GM12878 (cell line): ENCODE measurements at places on chromosomes 16 and 17.

GRCh38 chr16:4610011-4611005 is 4.4 kb downstream of the UBALD1 start:
- peaks cover 10% of the 10 kb centered on the region for H3K4me1 ChIP-seq
- H3K27me3 ChIP-seq = no peaks in the 10 kb centered on the region
- no peak for DNase-seq
- no peak overlapping the region for H3K4me3 ChIP-seq

GRCh38 chr17:76166906-76167305 is 25.9 kb upstream of the FOXJ1 start:
- no peaks in the 10 kb centered on the region for H3K36me3 ChIP-seq
- H3K4me3 ChIP-seq = no peak overlapping the region
- H3K27ac ChIP-seq = no peak overlapping the region

GRCh38 chr16:84137287-84137686 is 7.7 kb downstream of the HSDL1 start:
- H3K4me1 ChIP-seq = peaks cover 13% of the 10 kb centered on the region
- no peaks in the 10 kb centered on the region for H3K36me3 ChIP-seq
- DNase-seq = no peak
- H3K27me3 ChIP-seq = no peaks in the 10 kb centered on the region
- H3K4me3 ChIP-seq = no peak overlapping the region

- H3K27ac ChIP-seq = no peak overlapping the region
- no peak overlapping the region for H3K4me3 ChIP-seq
- H3K4me1 ChIP-seq = no peaks in the 10 kb centered on the region
- no peaks in the 10 kb centered on the region for H3K36me3 ChIP-seq
- DNase-seq = no peak
Observed at GRCh38 chr17:81020443-81020766, 14.5 kb upstream of the BAIAP2 start.

GRCh38 chr17:42698736-42699414 is 16.5 kb downstream of the CNTNAP1 start:
- H3K4me3 ChIP-seq = no peak overlapping the region
- no peak for DNase-seq
- peaks cover 16% of the 10 kb centered on the region for H3K36me3 ChIP-seq

GRCh38 chr17:80561541-80562114 is 17.0 kb downstream of the RPTOR start:
- H3K4me1 ChIP-seq = no peaks in the 10 kb centered on the region
- DNase-seq = no peak
- peaks cover 2% of the 10 kb centered on the region for H3K36me3 ChIP-seq
- H3K27me3 ChIP-seq = no peaks in the 10 kb centered on the region

DNA sequence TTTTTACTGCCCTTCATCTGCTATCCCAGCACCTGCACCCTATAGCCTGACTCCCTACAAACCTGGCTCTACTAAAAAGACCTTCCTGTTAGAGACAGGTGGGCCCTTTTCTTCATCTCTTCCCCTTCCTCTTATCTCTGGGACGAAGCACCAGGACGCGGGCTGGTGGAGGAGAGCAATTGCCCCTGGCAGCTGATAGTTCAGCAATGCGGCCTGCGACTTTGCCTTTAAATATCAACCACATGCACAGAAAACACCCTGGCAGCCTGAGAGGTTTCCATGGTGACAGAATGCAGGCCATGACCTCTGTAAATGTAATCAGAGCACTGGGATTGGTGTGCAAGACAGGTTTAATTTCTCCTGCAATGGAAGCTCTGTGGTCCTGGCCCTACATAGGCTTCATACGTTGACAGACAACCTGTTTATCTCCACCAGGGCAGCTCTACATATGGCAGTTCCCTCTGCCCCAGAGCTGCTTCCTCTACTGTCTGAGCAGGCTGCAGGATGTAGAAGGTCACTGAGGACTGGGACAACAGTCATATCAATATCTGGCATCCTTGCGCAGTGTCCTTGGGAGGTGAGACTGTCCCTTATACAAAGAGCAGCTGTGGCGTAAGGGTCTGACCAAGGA is 10.0 kb upstream of the SKAP1 start:
- peak overlapping the region; percentile 94 for H3K27ac ChIP-seq
- no peaks in the 10 kb centered on the region for H3K36me3 ChIP-seq
- H3K27me3 ChIP-seq = no peaks in the 10 kb centered on the region
- peaks cover 62% of the 10 kb centered on the region for H3K4me1 ChIP-seq
- no peak for DNase-seq

DNA sequence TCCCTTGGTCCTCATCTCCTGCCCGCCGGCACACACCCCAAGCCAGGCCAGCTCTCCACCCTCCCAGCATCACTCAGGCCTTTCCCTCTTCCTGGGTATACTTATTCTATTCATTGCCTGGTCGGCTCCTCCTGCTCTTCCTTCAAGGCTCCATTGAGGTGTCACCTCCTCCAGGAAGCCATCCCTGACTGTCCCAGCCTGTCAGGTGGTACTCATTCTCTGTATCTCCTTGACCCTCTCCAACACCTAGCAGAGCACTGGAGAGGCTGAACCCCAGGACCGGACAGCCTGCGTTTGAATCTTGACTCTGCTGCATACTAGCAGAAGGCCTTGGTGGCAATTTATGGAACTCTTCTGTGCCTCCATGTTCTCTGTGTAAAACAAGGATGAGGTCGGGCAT is 428 bp upstream of the TNFRSF13B start:
- H3K27me3 ChIP-seq = no peaks in the 10 kb centered on the region
- peak overlapping the region; percentile 74 for H3K4me3 ChIP-seq
- DNase-seq = no peak
- peak overlapping the region; percentile 92 for H3K27ac ChIP-seq

DNA sequence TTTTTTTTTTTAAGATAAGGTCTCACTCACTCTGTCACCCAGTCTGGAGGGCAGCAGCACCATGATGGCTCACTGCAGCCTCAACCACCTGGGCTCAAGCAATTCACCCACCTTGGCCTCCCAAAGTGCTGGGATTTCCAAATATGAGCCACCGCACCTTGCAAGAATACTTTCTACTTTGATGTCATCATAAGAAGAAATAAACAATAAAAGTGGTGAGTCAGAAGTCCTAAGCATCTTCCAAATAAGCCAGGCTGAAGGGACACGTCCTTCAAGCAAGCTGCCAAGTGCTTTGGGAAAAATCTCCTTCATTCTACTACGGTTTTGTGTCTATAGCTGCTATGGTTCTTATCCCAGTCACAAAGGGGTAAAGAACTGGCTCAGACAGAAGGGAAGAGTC is 20.3 kb downstream of the HASPIN start:
- no peaks in the 10 kb centered on the region for H3K27me3 ChIP-seq
- H3K27ac ChIP-seq = no peak overlapping the region
- no peak overlapping the region for H3K4me3 ChIP-seq
- 0 out of 2 replicates have a peak, but pooled peaks cover 2% of the 10 kb centered on the region for H3K4me1 ChIP-seq
- no peak for DNase-seq

- H3K27ac ChIP-seq = no peak overlapping the region
- no peaks in the 10 kb centered on the region for H3K4me1 ChIP-seq
- no peak for DNase-seq
- H3K27me3 ChIP-seq = no peaks in the 10 kb centered on the region
- no peaks in the 10 kb centered on the region for H3K36me3 ChIP-seq
Observed at GRCh38 chr17:58911741-58912343, 156.2 kb downstream of the PPM1E start.

DNA sequence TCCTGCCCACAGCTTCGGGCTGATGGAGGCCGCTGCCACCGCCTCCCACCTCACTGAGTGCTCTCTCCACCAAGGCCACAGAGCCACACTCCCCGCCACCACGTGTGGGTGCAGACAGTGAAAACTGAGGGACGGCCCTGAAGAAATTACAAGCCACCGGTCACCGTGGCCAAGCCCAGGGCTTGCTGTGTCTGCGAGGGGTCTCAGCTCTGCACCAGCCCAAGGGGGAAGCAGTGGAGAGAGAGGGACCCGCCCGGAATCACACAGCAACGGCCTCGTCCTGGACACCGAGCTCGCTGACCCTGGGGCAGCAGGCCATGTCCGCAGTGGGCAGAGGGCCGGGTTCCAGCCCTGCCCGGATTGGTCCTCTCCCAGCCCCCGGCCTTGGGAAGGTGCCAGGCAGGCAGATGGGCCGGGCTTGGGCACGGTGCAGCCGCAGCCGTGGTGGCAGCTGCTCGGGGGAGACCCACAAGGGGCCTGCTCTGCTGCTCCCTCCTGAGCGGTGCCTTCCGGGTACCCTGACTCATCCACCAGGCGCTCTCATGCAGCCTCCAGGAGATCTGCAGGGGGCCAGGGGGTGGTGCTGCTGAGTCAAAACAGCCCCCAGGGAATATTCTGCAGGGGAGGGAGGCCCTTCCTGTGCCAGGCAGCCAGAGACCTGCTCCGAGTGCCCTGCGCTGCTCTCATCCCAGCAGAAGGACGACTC is 52.0 kb downstream of the CBFA2T3 start:
- H3K4me3 ChIP-seq = no peak overlapping the region
- no peaks in the 10 kb centered on the region for H3K36me3 ChIP-seq
- peaks cover 20% of the 10 kb centered on the region for H3K4me1 ChIP-seq

- H3K27ac ChIP-seq = no peak within 1 kb of the TSS
- H3K4me3 ChIP-seq = peak within 1 kb of the TSS; percentile 64
- peaks cover 17% of the 10 kb centered on the region for H3K4me1 ChIP-seq
- H3K36me3 ChIP-seq = no peaks in the 10 kb centered on the region; the same call in 1 of the 2 replicates
- H3K27me3 ChIP-seq = peaks cover 3% of the 10 kb centered on the region; the same call in 1 of the 2 replicates
Observed at GRCh38 chr17:7262192-7262934, at the start of gene CLDN7. Gene CLDN7 (minus strand): TSS chr17:7262478. CDS start chr17:7262043, 435 bp downstream.

DNA sequence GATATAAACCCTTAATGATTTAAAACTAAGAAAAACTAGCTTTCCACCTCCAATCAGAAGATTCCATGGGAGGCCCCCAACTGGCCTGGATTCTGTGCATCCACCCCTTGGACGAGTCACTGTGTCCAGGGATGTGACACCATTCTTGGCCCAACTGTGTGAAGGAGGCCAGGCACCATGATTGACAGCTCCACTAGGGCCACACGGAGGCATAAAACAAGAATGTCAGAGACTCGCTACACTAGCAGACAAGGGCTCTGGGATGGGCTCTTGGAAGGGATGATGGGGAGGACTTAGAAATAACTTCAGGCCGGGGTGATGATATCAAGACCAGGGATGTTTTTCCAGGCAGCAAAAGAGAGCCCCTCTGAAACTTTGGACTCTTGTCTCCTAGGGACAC is 117.8 kb upstream of the GNAO1 start:
- no peaks in the 10 kb centered on the region; the same call in 1 of the 2 replicates for H3K27me3 ChIP-seq
- no peaks in the 10 kb centered on the region for H3K36me3 ChIP-seq

GRCh38 chr17:42097691-42098631 is at the start of gene ZNF385C:
Gene ZNF385C (minus strand): TSS chr17:42098473. CDS start chr17:42063056, 35,417 bp downstream.
- no peak for DNase-seq
- peaks cover 6% of the 10 kb centered on the region; the same call in 1 of the 2 replicates for H3K27me3 ChIP-seq
- peaks cover 5% of the 10 kb centered on the region for H3K4me1 ChIP-seq
- no peaks in the 10 kb centered on the region for H3K36me3 ChIP-seq
- no peak within 1 kb of the TSS for H3K27ac ChIP-seq

DNA sequence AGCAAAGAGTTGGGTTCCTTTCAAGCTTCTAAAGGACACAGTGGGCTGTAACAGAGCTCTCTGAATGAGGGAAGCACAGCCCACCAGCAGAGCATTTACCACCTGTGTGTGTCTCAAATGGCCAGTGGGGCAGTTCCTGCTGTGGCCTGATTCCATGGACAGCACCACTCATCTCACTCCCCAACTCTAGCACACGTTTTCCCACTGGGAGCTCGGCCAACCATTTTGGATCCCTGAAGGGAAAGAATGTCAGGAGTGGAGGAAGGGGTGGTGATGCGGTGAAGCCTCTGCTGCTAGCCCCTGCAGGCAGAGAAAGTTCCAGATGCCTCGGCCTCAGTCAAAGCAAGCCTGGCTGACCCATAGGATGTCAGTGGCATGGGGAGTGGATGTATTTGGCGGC is 86.6 kb downstream of the PLXDC1 start:
- H3K4me3 ChIP-seq = no peak overlapping the region
- no peak overlapping the region for H3K27ac ChIP-seq

GRCh38 chr16:90007015-90007414 is 12.2 kb downstream of the DBNDD1 start:
- H3K36me3 ChIP-seq = no peaks in the 10 kb centered on the region
- peaks cover 9% of the 10 kb centered on the region for H3K4me1 ChIP-seq
- H3K4me3 ChIP-seq = no peak overlapping the region
- no peak overlapping the region for H3K27ac ChIP-seq
- no peaks in the 10 kb centered on the region for H3K27me3 ChIP-seq

GRCh38 chr16:69703638-69704037 is 22.7 kb downstream of the NQO1 start:
- peaks cover 19% of the 10 kb centered on the region; the same call in 1 of the 2 replicates for H3K36me3 ChIP-seq
- no peaks in the 10 kb centered on the region for H3K27me3 ChIP-seq
- H3K4me3 ChIP-seq = no peak overlapping the region
- no peaks in the 10 kb centered on the region for H3K4me1 ChIP-seq
- no peak for DNase-seq

- no peak overlapping the region for H3K27ac ChIP-seq
- no peaks in the 10 kb centered on the region for H3K27me3 ChIP-seq
- no peaks in the 10 kb centered on the region for H3K36me3 ChIP-seq
- no peak for DNase-seq
Observed at GRCh38 chr17:66123163-66123562, 68.8 kb downstream of the CEP112 start.

DNA sequence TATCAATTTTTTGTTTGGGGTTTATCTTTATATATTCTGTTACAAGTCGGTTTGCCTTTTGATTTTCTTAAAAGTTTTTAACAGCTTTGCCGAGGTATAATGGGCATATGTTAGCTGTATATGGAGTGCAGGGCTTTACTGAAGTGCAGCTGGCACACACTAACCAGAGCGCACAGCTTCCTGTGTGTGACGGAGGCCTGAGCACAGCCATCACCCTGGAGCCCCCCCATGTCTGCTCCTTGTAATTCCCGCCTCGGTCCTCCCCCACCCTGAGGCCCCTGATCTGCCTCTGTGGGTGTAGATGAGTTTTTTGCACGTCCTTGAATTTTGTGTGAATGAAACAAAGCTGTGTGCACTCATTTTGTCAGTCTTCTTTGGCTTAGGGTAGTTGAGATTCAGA is 60.1 kb upstream of the ZNF750 start:
- H3K4me3 ChIP-seq = no peak overlapping the region
- no peak overlapping the region for H3K27ac ChIP-seq
- H3K36me3 ChIP-seq = peaks cover 26% of the 10 kb centered on the region

- no peaks in the 10 kb centered on the region for H3K36me3 ChIP-seq
- no peak for DNase-seq
- no peaks in the 10 kb centered on the region for H3K27me3 ChIP-seq
Observed at GRCh38 chr16:10367616-10368188, 18.2 kb upstream of the ATF7IP2 start.

DNA sequence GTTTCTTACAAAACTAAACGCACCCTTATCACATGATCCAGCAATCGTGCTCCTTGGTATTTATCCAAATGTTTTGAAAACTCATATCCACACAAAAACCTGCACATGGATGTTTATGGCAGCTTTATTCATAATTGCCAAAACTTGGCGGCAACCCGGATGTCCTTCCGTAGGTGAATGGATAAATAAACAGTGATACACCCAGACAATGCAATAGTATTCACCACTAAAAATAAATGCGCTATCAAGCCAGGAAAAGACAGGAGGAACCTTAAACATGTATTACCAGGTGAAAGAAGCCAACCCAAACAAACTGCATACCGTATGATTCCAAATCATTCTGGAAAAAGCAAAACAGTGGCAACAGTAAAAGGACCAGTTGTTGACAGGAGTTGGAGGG is 10.0 kb downstream of the SPATA32 start:
- no peak for DNase-seq
- H3K36me3 ChIP-seq = peaks cover 3% of the 10 kb centered on the region
- no peaks in the 10 kb centered on the region for H3K27me3 ChIP-seq
- no peak overlapping the region for H3K4me3 ChIP-seq
- H3K4me1 ChIP-seq = peaks cover 13% of the 10 kb centered on the region

GRCh38 chr16:89343501-89344457 is 126.3 kb downstream of the ZNF778 start:
- peaks cover 7% of the 10 kb centered on the region for H3K4me1 ChIP-seq
- H3K4me3 ChIP-seq = no peak overlapping the region
- H3K27me3 ChIP-seq = no peaks in the 10 kb centered on the region
- no peak for DNase-seq

- H3K4me1 ChIP-seq = peaks cover 10% of the 10 kb centered on the region
- H3K36me3 ChIP-seq = no peaks in the 10 kb centered on the region
- peaks cover 6% of the 10 kb centered on the region; the same call in 1 of the 2 replicates for H3K27me3 ChIP-seq
- H3K4me3 ChIP-seq = no peak overlapping the region
Observed at GRCh38 chr17:43718544-43718943, 40.0 kb downstream of the SOST start.
